ENCODE measurements at places on chromosomes 5 and 9.
A peak's percentile ranks its signal among the peaks of the same experiment; 100 is the strongest.

GRCh38 chr5:135834639-135835529 lies at the start of gene SLC25A48:
Gene SLC25A48, plus strand, starts transcription at chr5:135834663. Its CDS starts 185 bp downstream, at chr5:135834848.
- DNase-seq, result peak; percentile 46

DNA sequence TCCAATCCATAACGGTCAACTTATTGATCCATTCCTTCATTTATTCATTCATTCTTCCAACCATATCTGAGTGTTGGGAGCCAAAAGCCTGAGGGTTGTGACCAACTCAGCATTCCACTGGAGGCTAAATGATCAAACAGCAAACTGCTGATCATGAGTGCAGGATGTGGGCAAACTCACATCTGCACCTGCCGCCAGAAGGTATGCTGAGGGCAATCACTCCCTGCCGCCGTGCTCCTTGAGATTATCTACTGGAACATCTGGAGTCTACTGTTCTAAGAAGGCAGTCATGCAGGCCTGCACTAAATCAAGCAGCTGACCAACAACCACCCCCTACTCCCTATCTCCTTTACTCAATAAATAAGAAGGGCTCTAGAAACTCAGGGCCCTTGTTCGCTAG lies 184.0 kb downstream of the TTLL11 start:
- no peak for DNase-seq

GRCh38 chr9:121548666-121549065 lies 49.0 kb upstream of the GGTA1 start:
- DNase-seq, result no peak

- no peak for DNase-seq
These were observed 28.8 kb downstream of the FAM163B start for GRCh38 chr9:133580419-133580738.

DNA sequence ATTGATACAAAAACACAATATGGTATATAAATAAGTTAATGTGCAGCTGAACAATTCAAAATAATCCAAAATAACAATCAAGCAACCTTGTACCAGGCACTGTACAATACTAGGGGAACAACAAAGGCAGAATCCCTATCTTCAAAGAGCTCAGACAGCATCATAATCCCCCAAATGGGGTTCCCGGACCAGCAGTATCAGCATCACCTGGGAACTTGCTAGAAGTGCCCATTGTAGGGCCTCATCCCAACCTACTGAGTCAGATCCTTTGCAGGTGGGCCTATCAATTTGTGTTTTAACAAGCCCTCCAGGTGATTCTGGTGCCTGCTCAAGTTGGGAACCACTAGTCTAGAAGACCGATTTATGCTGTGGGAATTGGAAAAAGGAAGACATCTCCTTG lies 27.1 kb downstream of the SLIT3 start:
- DNase-seq, result no peak

- DNase-seq, result no peak
These were observed 122.2 kb upstream of the MAN2A1 start for GRCh38 chr5:109567374-109568044.

DNA sequence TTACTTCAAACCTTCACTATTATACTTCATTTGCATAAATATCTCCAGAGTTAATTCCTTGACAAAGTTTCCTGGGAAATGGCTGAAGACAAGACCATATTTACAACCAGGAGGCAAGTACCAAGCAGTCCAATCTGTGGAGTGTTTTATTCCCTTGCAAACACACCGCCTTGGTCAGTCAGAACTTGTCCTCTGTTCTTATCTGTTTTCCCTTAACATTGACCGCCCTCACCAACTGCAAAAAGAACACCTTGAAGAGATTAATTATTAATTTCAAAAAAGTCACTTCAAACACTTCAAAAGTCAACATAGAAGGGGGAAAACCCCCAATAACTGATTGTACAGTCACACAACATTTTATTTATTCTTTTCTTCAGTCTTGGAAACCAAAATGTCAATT lies 269.0 kb upstream of the RGMB start:
- DNase-seq, result no peak

GRCh38 chr9:86795823-86796553 lies 151.3 kb downstream of the GAS1 start:
- DNase-seq, result no peak

DNA sequence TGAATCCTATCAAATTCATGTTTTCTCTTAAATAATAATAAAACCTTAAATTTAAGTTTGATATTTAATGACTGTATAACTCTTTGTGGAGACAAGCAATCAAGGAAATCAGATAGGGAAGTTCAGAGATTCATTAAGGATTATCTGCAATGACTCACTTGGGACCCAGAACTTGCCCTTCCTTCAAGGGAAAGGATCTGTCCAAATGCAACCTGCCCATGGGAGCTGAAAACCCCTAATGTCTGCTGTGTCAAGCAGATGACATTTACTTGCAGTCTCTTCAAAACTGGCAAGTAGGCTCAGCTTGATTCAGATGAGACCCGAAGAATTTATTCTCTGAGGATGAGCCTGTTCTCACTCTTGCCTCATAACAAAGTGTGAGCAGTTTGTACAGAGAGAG lies 1577.6 kb downstream of the EFNA5 start:
- no peak for DNase-seq

GRCh38 chr5:33721491-33722200 lies 170.1 kb downstream of the ADAMTS12 start:
- DNase-seq, result no peak

DNA sequence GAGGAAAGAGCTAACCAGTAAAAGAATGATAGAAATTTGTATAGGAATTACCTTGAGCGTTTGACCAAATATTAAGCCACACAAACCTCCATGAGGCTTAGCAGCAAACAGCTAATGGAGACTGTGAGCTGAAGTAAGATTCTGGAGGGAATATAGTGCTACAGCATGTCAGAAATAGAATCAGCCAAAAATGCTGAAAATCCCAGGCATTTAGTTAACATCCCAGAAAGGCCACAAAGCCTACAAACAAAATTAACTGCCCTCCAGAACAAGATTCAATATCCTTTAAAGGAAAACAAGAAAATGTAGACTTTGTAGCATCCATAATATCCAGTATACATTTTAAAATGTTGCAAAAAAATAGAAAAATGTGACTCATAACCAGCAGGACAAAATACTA lies 257.8 kb upstream of the TUSC1 start:
- DNase-seq, result no peak

DNA sequence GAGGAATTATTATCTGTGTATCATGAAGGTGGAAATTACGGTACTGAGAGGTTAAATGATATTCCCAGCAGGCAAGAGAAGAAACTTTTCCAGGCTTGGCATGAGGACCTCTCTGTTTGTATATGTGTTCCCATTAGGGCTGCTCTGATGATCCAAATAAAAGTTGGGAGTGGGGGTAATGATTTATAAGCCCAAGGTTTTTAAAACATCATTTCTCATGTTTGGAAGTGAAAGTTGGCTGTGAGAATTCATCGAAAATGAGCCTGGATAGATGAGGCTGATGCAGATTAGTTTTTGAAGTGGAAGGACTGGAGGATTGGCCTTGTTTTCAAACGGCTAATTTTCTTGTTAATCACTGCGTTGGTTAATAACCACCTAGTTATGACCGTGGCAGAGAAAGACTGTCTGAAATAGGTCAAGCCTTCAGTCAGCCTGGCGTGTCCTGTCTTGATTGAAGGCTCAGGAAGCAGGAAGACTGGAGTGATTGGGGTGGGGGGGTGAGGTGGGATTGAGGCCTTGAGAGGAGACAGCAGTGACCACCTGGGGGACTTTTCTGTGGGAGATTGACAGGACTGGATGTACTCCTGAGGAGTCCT lies 391.0 kb upstream of the WWC1 start:
- DNase-seq, result no peak

DNA sequence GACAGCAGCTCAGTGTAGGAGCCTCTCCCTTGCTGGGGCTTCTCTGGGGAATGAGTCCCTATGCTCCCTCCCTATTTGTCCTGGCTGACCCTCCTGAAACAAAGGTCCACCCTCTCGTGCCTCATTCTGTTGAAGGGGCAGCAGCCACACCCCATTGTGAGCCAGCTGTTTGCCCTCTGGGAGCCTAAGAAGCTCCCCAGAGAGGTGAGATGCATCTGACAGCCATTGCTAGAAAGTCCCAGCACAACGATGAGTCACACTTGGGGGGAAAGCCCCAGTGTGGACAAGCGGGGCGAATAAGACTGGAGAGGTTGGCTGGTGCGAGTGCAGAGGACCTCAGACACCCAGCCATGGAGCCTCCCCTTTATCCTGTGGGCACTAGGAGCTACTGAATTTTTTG lies 101.4 kb downstream of the PPARGC1B start:
- peak; percentile 36 for DNase-seq

DNA sequence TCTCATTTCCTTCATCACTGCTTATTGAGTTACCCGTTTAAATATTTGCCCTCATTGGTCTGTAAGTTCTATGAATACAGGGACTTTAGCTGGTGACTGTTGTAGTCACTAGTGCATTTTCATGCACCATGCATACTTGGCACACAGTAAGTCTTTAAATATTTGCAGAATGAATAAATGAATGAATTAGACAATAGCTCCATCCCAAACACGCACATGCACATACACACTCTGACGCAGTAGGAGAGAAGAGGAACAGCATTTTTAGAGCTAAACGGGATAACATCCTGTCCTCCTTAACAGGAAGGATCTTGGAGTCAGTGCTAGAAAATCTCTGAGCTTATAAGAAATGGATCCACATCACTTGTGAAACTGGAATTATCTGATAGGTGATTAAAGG lies 447.7 kb downstream of the KIF4B start:
- no peak for DNase-seq

All from activated CD8-positive, alpha-beta T cell treated with anti-CD3 and anti-CD28 coated beads, Interleukin-2, amount 10 ng/mL, durations not matched to agents 7 days and 5 days (primary cell).